Activated CD4-positive, CD25-positive, alpha-beta regulatory T cell treated with anti-CD3 and anti-CD28 coated beads, Interleukin-2, amount 50 U/mL, for 24 hours (primary cell): ENCODE measurements at places on chromosomes 3 and 15.

GRCh38 chr3:15796331-15796730 lies 1.4 kb downstream of the ANKRD28 start:
- ATAC-seq, result no peak

- ATAC-seq, result no peak
Measured at GRCh38 chr3:195139091-195139875, 131.7 kb downstream of the XXYLT1 start.

GRCh38 chr3:58596834-58597518 lies 19.8 kb upstream of the FAM107A start:
- no peak for ATAC-seq

GRCh38 chr3:43699864-43700263 lies 9.1 kb downstream of the ABHD5 start:
- peak; percentile 48 for ATAC-seq

DNA sequence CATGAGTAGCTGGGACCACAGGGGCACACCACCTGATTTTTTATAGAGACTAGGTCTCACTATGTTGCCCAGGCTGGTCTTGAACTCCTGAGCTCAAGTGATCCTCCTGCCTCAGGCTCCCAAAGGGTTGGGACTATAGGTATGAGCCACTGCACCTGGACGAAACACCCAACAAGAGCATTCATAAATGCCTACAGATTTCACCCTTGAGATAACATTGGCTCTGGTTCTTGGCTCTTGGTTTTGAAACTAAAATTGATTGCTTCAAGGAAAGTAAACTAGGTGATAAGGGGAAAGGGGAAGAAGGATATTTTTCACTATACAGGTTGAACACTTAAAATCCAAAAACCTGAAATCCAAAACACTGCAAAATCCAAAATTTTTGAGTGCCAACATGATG lies 10.3 kb downstream of the AP3S2 start:
- no peak for ATAC-seq

- ATAC-seq, result no peak
Measured at GRCh38 chr3:134029734-134030378, at the start of gene SLCO2A1. Gene SLCO2A1, minus strand, starts transcription at chr3:134029925. Its CDS starts 123 bp downstream, at chr3:134029802.

- ATAC-seq, result no peak
Measured at GRCh38 chr3:169891886-169892285, 19.5 kb upstream of the SAMD7 start.

- no peak for ATAC-seq
Measured at GRCh38 chr15:50390554-50391264, 33.5 kb upstream of the USP8 start.

- no peak for ATAC-seq
Measured at GRCh38 chr3:24562895-24563294, 68.2 kb upstream of the THRB start.
